ENCODE measurements at places on chromosomes 5 and 9.

DNA sequence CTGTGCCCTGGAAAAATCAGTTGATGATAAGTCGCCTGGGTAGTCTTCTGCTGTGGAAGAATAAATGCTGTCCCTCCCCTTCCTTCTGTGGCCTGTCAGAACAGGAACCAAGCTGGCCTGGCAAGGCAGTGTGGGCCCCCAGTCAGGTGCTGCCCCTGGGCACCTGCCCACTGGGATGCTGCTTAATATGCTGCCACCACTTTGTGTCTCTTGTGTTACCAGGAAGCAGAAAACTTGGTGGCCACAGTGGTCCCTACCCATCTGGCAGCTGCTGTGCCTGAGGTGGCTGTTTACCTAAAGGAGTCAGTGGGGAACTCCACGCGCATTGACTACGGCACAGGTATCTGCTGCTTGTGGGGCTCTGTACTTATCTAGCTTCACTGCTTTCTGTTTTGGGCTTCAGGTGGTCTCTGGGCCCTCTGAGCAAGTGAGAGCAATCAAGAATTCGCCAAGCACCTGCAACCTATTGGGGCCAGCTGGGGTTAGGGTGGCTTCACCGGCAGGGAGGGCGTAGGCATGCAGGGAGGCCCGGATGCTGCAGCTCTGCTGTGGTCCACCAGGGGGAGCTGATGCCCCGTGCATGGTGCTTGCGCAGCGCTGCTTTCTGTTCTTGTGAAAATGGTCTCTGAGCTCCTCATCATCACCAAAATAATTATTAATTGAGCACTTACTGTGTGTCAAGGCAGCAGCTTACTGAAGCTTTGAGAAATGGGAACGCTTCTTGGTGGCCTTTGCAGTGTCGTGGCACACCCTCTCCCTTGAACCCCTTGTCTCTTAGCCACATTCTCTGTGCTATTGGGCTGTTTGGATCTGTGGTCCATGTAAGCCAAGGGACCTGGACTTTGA, 20.3 kb downstream of the PTPA start:
- no peak for DNase-seq

- no peak for DNase-seq
Measured at GRCh38 chr5:34554641-34555040, 101.5 kb upstream of the RAI14 start.

- DNase-seq: no peak
Measured at GRCh38 chr5:136811551-136811950, 446.2 kb upstream of the TRPC7 start.

DNA sequence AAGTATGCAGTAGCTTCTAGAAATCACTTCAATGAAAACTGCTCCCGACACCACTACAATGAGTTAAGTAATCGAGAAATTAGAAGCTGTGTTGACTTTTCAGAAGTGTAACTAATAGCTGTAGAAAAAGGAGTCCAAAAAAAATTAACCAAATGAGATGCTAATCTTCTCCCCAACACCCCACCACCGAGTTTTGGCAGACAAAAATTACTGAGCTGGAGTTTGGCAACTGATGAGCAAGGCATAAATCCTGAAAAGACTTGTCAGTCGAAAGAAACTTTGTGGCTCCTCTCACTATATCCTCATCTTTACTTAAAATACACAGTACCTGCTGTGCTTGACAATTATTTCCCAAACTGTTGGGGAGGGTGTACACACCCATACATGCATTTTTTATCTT, 191.9 kb downstream of the EBF1 start:
- no peak for DNase-seq

DNA sequence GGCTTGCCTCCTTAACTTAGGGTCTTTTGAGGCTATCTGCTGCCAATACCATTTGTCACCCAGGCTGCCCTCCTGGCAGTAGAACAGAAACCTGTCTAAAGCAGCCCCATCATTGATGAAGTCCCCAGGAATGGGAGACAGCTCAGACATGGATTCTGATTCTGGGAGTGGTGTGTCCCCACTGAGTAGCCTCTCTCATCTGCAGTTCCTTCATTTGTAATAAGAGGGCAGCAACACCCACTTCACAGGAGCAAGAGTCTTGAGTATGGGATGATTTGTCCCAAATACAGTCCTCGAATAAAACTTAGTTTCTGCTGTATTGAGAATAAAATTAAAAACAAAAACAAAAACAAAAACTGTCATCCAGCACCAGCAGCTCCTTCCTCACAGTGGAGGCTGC, 167.6 kb downstream of the ASTN2 start:
- peak; percentile 33 for DNase-seq

DNA sequence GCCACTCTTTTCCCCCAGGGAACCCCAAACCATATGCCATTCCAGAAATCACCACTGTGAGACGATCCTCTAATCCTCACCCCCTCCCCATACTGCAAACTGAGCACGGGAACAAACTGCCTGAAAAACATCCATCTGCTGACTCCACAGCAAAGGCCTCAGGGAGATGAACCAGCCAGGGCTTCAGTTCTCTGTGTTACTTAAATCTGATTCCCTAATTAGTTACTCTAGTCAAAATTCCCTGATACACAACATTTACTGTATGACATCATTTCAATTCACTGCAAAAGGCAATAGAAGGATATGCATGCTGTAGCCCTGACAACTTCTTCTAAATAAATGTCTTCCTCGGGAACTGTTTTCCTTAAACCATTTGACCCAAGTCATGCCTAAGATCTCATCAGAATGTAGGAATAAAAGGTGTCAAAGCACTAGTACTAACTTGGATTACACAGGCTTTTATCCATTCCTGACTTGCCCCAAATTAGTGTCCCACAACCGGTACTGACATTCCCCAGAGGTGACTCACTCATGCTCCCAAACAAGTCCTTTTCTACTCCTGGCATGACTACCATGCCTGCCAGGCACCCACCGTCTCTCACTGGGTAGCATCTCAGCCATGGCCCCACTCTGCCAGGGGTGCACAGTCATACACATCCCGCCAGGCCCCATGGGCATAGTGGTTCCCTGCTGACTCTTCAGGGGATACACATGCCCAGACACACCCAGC, 35.0 kb downstream of the MTX3 start:
- DNase-seq: no peak

GRCh38 chr5:72920690-72921502, 34.9 kb upstream of the FCHO2 start:
- peak; percentile 40 for DNase-seq

GRCh38 chr9:129175825-129176633, 2.0 kb downstream of the IER5L start:
- peak; percentile 64 for DNase-seq

Measured in NCI-H748 treated with DMSO at 0.1 percent for 48 hours (cell line).